ENCODE measurements at places on chromosomes 12 and 14.
A peak's percentile ranks its signal among the peaks of the same experiment; 100 is the strongest.

DNA sequence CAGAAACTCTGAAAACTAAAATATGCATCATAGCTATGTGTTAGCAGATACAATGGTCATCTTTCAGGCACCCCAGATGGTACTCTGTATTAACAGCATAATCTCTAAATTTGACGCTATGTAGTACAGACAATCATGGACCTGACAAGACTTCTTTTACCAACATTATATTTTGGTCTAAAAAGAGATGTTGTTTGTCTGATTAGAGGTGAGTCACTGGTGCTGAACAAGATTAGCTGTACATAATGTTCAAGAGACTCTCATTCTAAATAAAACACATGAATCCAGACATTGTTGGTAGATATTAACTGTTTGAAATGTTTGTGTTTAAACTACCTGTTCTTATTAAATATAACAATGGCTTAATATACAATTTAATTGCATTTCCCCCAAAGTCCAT is 146.4 kb upstream of the LMNTD1 start:
- DNase-seq: no peak

GRCh38 chr12:19572920-19573558 is 133.7 kb downstream of the AEBP2 start:
- peak; percentile 84 for DNase-seq

DNA sequence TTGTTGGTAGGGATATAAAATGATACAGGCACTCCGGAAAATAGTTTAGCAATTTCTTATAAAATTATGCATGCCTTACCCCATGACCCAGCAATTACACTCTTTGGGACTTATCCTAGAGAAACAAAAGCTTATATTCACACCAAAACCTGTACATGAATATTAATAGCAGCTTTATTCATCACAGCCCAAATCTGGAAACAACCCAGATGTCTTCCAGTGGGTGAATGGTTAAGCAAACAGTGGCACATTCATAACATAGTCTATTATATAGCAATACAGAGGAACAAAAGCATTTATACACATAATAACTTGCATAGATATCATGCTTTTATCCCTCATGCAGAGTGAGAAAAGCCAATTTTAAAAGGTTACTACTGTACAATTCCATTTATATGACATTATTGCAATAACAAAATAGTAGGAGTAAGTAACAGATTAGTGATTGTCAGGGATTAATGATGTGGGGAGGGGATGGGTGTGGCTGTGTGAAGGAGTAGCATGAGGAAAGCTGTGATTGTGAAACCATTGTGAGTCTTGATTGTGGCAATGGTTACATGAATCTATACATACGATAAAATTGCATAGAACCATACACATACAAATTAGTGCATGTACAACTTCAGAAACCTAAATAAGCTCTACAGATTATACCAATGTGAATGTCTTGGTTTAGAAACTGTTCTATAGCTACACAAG is 363.1 kb upstream of the OR4E1 start:
- no peak for DNase-seq

GRCh38 chr12:2733493-2734355 is 61.0 kb upstream of the FKBP4 start:
- DNase-seq: no peak

DNA sequence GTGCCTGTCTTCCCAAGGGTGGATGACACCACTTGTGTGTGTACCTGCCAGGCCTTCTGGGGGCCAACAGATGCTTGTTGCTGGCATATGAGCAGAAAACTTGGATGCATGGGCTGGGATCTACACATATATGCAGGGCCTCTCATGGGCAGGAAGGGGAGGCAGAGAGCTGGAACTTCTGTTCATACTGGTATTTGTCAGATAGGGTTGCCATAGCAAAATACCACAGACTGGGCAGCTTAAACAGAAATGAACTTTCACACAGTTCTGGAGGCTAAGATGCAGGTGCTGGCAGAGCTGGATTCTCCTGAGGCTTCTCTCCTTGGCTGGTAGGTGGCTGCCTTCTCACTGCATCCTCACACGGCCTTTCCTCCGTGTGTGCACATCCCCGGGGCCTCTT is 121.8 kb downstream of the SUDS3 start:
- DNase-seq: peak; percentile 14

All from hematopoietic multipotent progenitor cell treated with erythropoietin and hydrocortisone succinate and interleukin-3 and kit ligand, for 6 days (in vitro differentiated cells).